NCI-H1930 (cell line): ENCODE measurements at places on chromosomes 5 and 9.

DNA sequence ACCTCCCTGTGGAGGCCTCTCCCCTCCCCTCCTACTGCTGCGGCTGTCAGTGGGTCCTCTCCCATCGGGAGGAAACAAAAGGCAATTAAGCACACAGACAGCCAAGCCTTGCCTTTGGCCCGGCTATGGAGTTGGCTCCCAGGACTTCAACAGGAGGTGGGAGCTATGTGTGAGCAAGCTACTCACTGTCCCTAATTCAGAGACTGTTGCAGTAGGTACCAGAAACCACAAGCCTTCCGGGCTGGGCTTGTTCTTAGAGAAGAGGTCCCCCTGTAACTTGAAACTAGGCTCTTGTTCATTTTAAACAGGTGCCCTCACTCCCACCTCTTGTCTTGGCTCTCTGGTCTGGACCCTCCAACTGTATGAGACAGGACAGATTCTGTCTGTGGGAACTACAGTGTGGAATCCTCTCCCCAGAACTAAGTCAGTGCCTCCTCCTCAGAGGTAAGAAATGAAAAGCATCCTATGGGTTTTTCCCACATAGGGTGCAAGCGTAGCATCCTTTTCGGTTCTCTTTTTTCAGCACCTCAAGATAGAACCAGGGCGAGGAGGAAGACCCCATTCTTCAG lies 561.1 kb downstream of the EBF1 start:
- no peak for DNase-seq

GRCh38 chr9:110799396-110799795 lies 130.8 kb downstream of the MUSK start:
- no peak for DNase-seq

DNA sequence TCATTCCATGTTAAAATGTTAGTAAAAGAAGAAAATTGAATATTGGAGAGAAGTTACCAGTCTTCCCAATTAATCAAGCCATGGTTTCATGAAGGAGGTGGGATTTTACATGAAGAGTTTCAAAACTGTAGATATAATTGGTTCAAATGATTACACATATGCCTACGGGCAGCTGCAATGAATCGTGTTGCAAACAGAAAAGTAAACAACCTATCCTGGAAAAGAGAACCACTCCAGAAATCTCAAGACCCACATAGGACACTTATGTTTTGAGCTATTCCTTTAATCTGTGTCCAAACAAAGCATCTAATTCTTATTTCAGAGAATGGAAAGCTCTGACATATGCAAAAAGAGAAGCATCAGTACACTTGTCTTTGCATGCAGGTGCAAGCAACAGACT lies 340.2 kb downstream of the NDUFS4 start:
- no peak for DNase-seq

DNA sequence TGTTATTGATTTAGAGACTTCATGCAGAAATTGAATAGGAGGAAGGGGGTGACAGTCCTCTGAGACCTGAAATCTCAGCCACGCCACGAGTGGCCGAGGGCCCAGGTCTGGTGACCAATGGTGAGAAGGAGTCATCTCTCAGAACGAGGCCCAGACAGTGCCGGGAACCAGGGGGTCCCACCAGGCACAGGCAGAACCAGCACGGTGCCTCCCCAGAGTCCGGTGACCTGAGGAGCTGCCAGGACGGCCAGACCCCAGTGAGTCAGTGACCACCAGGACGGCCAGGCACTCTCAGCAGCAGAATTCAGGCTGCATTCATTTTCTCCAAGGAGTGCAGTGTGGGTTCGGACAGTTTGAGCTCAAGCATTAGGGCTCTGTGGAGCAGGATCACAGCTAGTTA lies 43.8 kb upstream of the NKD2 start:
- no peak for DNase-seq

- DNase-seq, result no peak
Measured at GRCh38 chr9:120856700-120857099, 14.0 kb upstream of the PSMD5 start.

DNA sequence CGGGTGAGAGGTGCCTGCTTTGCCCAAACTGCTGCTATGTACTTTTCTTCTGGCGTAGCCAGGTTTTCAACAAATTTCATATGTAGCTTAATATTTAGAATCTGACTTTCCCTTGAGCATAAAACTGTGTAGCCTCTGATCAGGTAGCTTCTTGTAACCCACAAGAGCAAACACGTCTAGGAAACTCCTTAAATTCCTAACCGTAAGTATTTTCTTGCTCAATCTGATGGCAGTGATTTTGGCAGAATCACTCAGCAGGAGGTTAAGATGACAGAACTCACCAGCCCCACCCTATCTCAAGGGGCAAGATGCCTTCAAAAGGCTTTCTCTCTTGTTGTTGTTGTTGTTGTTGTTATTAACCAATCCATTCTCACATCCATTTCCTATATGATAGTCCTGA lies 20.8 kb downstream of the CKMT2 start:
- DNase-seq, result no peak

DNA sequence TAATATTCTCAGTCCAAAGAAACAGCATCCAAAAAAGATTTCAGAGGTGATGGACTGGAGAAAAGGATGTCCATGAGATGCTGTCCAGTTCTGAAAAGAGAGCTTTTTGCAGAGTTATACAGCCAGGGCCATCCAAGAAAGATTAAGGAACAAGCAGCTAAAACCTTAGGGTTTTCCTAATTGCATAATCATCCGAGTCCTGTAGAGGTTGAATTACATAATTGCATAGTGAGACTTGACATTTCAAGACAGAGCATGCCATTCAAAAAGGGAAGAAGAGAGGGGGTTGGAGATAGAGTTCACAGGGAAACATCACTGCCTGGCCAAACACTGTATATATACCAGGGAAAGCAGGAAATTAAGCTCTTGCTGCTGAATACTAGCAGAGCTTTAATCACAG lies 1729.2 kb upstream of the WWC1 start:
- no peak for DNase-seq

DNA sequence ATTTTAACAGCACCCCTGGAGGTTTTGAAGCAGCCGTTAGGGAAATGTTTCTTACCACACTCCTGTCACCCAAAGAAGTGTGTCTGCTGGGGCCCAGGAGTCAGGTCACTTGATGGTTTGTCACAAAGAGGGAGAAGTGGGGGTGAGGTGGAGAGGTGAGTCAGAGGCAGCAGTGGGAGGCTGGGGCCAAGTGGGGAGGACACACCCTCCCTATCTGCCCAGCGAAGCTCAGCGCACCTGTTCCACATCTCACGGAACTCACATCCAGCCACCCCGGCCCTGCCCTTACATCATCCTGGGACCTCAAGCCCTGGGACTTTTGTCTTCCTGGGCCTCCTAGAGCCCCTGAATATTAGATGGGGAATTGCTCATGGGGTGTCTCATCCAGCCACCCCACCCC lies 171.1 kb upstream of the SMIM23 start:
- no peak for DNase-seq

GRCh38 chr9:134932606-134933005 lies 14.9 kb upstream of the FCN1 start:
- no peak for DNase-seq

GRCh38 chr5:108079753-108080152 lies 302.1 kb downstream of the FBXL17 start:
- DNase-seq, result no peak

DNA sequence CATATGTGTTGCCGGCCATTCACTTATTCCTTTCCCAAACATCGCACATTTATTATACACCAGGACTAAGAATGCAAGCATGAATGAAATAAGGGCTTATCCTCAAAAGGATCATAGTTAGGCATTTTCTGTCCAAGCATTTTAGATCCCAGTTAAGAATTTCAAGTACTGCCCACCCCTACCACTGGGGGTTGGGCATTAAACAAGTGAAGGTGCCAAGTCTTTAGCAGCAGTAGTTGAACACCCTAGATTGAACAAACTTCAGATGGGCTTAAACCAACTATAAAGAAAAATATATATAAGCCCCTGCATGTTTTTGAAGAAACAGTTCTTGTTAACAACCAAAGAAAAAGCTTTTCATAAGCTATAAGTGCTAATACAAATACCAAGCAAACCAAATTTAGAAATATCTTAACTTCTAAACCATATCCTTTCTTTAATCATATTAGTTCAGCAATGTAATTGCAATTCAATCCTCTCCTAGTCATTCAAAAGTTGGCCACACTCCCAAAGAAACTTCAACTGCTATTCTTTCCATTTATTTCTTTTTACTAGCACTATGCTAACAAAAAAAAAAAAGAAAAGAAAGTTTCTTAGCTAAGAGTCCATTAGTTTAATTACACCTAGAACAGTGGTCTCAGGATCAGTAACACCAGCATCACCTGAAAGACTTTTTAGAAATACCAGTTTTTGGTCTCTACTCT lies 149.8 kb downstream of the MLLT3 start:
- no peak for DNase-seq

- no peak for DNase-seq
Measured at GRCh38 chr5:31413030-31413812, 118.7 kb downstream of the DROSHA start.

DNA sequence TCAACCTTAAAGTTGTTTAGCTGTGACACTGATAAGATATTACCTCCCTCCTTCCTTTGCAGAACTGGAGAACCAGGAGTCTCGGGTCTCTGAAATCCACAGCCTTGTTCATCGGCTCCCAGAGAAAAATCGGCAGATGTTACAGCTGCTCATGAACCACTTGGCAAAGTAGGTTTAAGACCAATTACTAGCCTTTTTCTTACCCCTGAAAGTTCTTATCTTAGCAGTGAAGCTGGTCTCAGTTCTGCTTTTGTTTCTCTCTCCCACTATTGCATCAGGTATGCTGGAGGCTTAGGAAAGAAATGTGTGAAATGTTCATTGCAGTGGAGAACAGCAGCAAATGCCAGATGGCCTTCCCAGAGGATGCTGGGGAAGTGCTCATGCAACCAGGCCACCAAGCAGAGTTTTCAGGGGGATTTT lies 287.4 kb downstream of the ARHGAP26 start:
- no peak for DNase-seq

- DNase-seq, result no peak
Measured at GRCh38 chr5:9069650-9070049, 476.2 kb downstream of the SEMA5A start.

- no peak for DNase-seq
Measured at GRCh38 chr5:135119481-135119880, 85.5 kb upstream of the PITX1 start.

GRCh38 chr5:36261186-36261585 lies 19.5 kb upstream of the NADK2 start:
- DNase-seq, result no peak

DNA sequence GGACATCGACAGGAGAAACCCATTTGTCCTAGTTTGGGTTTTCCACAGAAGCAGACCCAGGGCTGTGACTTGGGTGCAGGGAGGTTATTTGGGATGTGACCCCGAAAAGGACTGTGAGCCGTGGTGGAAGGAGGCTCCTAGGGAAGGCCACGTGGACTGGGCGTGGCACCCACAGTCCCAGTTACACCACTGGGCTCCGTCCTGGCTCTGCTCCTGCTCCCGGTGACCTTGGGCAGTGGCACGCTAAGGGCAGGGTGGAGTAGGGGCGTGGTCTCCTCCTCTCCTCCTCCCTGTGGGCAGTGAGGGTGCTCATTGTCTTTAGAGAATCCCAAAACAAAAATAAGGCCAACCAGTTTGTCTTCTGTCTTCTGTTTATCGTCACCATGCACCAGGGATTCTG lies 190.1 kb downstream of the GADD45G start:
- no peak for DNase-seq

- DNase-seq, result no peak
Measured at GRCh38 chr5:141373673-141374317, at the start of gene PCDHGA6. Gene PCDHGA6, plus strand, starts transcription at chr5:141373891. Its CDS starts 193 bp downstream, at chr5:141374084.

DNA sequence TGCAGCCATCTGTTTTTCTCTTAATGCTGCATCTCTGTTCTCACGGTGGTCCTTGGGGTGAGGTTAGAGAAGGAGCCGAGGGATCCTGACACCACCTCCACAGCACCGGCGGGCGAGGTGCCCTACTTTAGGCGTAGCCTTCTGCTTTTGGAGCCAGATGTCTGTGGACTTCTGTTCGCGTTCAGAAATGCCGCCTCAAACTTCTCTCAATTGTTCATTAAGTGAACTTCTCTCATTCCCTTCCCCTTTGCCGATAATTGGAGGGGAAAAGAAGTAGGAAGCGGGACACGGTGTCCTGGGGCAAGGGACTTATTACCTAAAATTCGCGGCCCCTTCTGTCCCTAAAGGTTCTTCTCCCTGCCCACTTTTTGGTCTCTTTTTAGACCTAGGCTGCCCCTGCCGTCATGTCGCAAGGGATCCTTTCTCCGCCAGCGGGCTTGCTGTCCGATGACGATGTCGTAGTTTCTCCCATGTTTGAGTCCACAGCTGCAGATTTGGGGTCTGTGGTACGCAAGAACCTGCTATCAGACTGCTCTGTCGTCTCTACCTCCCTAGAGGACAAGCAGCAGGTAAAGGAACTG lies 455 bp downstream of the KIF20A start:
- no peak for DNase-seq

DNA sequence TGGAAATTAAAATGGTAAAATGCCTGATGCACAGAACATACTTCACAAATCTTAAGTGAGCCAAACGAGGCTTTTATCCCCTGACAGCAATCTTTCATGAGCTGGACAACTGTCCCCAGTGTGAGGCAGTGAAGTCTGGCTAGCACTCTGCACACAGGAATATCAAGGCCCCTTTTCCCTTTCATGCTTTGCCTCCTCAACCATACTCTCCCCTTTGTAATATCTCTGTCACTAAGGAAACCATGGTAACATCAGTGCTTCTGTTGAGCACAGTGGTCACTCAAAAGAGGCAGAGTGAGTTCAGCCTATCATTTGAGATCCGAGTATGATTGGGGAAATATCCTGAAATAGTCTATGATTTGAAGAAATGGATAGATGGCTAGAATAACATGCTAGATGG lies 318.3 kb downstream of the ENC1 start:
- no peak for DNase-seq

- DNase-seq, result no peak
Measured at GRCh38 chr5:38650946-38651345, 94.5 kb upstream of the LIFR start.

GRCh38 chr5:176183321-176184074 lies 54.7 kb upstream of the SIMC1 start:
- DNase-seq, result no peak

GRCh38 chr9:113817171-113817570 lies 58.9 kb upstream of the ZNF618 start:
- no peak for DNase-seq

DNA sequence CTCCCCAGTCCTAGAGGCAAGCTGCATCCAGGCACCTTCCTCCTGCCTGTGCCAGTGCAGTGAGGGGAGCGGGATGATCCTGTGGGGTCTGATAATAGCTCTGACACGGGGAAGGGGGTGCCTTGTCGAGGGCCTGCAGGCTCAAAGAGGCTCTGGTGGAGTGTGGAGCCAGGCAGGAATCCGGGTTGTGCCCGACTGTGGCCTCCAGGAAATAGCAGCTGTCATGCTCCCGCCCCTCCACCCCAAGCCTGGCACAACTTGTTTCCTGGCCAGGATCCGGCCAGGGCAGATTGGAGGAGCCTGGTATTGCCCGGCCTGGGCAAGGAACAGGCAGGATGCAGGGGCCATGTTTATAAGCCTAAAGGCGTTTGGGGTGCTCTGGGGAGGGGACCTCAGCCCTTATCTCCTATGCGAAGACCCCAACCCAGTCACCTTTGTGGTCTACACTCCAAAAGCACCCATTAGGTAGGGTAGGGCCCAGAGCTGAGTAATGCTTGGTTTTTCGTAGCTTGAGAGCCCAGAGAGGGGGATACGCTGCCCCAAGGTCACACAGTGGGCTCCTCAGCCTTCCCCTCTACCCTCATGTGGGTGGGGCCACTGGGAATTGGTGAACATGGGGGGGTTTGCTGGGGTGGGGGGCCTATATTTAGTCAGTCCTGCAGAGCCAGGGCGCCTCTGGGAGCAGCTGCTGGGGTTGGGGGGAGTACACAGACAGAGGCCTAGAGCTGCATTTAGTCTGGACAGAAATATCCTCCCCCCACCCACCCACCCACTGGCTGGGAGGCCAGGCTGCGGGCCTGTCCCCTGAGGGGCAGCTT lies 12.2 kb downstream of the CXXC5 start:
- DNase-seq, result no peak

GRCh38 chr5:9358961-9359685 lies 186.8 kb downstream of the SEMA5A start:
- DNase-seq, result no peak
